ENCODE measurements at places on chromosomes 6 and 20.

DNA sequence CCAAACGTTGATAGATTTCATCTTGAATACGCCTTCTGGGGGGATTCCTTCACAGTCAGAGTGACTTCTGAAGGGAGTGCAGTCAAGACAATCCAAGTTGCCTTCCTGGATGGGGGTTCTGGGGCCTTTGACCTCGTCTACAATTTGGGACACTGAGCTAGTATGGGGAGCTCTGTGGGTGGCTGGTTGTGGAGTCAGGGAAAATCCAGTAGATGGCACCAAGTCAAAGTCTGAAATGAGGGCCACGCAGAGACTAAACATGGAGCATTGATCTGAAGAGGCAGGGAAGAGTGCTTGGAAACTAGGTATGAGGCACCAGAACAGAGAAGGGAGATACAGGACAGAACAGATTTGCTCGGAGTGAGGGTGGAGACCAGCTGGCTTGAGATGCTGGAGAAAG, 43.6 kb upstream of the CCN6 start:
- DNase-seq, result no peak

DNA sequence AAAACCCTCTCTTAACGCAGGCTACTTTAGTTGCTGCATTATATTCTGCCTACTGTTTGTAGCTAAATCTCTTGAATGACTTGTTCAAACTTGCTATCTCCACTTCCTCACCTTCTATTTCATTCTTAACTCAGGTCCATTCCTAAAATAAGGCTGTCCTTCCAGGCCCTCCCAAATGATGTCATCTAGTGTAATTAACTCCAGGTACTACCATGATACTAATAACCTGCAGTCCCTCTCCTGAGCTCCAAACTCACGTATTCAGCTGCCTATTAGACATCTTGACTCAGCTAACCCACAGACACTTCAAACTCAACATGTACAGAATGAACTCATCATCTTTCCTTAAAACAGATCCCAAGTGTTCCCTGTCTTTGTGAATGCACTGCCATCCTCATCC, 10.5 kb upstream of the TOP1 start:
- DNase-seq, result no peak

DNA sequence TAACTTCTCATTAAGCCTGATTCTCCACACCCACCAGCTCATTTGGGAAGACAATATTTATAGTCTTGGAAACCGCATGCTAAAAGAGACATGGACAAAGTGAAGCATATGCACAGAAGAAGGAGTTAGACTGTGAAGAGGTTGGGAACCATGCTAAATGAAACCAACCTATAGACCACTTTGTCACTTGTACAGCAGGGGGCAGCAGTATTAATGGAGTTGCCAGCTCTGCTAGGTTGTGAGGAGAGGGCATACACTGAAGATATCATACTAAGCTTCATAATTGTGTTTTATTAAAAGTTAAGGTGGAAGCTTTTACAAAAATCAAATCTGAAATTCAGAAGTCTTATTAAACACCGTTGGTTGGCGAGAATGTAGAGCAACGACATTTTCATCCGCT, 38.3 kb upstream of the HMGCLL1 start:
- DNase-seq, result peak; percentile 47

GRCh38 chr20:2023151-2023550, 29.3 kb upstream of the PDYN start:
- DNase-seq, result no peak

DNA sequence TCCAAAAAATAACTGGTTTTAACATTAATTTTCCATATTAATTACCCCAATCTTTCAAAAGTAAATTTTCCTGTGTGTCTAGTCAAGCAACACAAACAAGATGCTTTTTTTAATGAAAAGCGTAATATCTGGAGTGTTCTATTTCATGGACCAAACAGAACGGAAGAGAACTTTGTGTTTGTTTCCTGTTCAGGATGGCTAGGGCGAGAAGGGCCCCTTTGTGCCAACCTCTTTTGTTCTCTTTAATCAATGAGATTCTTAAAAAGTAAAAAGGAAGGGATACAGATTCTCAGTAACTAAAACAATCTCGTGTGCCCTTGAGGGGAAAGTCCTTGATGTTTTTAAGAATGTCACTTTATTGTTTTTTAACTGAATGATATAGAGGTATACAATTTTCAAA, 55.7 kb downstream of the GNAS start:
- DNase-seq, result no peak

GRCh38 chr6:21886542-21887151, 293.1 kb downstream of the SOX4 start:
- DNase-seq, result no peak

DNA sequence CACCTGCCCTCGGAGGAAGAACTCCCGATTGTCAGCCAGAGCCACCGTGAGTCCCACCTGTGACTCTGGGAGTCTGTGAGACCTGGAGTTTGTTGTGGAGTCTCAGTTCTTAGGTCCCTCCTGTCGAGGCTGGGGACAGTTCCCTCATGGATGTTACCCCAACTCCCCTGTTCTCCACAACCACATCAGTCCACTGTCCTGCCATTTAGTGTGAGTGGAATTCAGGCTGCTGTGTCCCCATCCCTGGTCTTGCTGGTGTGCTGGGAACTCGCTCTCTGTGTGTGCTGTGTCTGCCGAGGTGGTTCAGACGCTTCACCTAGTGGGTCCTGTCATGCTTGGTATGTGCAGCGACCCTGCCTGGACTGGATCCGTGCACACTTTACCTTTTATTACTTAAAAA, 163.2 kb downstream of the DTNBP1 start:
- no peak for DNase-seq

DNA sequence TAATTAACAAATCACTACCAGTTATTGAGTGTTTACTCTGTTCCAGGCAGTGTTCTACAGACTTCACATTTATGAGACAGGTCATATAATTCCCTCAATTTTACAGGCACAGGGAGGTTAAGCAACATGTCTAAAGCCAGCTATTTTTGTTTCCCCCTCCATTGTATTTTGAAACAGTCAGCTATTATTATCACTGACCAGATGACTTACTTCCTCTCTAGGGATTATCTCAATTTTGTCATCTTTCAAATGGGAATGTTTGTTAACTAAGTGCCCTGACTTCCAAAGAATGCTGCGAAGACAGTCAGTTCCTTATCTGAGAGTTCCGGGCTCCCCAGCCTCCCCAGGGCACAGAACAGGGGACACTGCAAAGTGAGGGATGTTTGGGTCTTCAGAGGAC, 5.6 kb upstream of the CNPY3 start:
- no peak for DNase-seq

- DNase-seq, result peak; percentile 59
These were observed 118.9 kb upstream of the SMLR1 start for GRCh38 chr6:130708338-130708737.

DNA sequence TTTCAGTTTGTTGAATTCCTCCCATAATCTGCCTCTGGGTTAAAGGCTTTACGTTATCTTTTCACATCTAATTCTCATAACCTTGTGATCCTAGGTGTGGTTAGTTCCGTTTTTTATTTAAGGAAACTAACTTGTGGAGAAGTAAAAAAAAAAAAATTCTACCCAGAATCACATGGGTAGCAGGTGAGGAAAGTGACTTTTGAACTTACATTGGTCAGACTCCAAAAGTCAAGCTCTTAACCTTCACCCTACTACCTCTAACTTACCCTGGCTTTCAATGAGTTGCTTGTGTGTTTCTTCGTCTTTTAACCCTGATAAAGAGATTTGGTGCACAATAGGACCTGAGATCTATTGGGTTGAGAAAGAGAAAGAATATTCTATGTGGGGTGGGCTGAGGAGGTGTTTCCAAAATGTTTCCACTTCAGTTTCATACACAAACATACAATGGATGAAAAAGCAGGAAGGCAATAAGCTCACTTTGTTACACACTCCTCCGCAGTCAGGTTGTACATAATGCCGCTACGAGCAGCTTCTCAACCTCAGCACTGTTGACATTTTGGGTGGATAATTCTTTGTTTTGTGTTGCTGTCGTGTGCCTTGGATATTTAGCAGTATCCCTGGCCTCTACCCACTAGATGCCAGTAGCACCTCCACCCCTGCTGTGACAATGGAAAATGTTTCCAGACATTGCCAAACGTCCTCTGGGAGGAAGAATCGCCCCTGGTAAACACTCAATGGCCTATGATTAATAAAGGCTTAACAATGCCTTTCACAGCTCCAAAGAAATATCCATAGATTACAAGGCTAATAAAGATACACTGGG, 193.0 kb upstream of the ZNF217 start:
- DNase-seq, result peak; percentile 8

DNA sequence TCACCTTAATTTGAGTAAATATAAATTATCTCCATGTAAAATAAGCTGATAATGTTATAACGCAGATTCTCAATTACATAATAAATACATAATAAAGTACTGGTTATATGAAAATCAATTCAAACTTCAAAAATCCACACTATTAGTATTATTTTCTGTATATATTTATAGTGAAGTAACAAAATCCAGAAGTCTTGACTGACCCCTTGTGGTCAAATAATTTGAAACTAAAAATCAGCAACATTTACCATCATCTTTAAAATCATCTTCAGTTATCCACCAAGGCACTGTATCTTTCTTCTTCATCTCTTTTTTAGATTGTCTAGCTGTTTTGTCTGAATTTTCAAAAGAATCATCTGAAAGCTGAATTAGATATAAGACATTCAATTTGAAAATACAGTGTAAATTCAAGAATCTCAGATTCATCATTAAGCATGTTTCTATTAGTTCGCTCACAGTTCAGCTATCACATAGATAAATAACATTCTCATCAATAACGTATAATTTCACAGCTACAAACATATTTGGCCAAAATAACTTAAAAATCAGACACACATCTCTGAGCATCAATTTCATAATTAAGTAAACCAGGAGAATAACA, 6.5 kb downstream of the CEP162 start:
- DNase-seq, result peak; percentile 1

- peak; percentile 21 for DNase-seq
These were observed 90.9 kb downstream of the DTD1 start for GRCh38 chr20:18678549-18679419.

DNA sequence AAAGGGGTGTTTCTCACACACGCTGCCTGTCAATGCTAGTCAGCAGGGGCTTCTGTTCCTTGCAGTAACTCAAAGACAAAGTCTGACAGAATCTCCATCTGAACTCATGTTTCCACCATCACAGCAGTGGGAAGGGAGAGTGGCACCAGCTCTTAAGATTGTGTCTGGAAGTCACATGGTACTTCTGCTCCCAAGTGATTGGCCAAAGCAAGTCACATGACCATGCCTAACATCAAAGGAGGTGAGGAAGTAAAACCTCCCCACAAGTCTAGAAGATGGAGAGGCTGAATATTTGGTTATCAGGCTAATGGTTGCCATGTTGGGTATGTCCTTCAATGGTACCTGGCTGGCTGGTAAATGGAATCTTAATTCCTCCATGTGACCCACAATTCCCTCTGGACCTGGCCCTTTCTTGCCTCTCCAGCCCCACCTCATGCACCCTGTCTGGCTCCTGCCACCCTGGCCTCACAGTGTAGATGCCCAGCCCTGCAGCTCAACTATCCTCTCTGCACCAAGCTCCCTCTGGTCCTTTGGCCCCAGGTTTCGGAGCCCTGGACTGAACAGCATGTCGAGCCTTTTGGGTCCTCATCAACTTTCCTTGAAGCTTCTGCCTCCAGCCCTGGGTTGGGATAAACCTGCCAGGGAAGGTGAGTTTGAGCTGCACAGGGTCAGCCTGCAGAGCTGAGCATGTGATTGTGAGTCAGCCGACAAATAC, 51.0 kb upstream of the PMEPA1 start:
- DNase-seq, result no peak

DNA sequence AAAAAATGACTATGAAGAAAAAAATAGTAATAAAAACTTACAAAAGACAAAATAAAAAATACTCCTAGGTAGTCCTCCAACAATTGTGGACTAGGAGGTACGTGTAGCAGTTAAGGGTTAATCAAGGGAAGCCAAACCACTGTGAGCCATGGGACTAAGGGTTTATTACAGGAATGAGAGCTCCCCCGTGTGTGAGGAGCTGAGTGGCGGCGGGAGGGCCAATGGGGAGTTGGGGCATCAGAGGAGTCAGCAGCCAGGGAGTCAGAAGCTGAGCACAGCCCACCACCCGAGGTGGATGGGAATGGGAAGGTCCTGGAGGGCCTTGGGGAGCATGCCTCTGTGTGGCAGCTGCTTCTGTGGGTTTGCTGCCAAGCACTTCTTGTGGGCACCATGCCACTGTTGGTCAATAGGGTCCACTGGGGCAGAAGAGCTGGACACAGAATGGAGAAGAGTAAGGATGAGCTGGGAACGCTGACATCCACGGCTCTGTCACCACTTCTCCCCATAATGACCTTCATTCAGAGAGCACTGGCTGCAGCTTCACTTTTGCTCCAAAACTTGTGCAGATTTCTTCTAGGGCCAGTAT, 373.3 kb downstream of the CDKAL1 start:
- no peak for DNase-seq

DNA sequence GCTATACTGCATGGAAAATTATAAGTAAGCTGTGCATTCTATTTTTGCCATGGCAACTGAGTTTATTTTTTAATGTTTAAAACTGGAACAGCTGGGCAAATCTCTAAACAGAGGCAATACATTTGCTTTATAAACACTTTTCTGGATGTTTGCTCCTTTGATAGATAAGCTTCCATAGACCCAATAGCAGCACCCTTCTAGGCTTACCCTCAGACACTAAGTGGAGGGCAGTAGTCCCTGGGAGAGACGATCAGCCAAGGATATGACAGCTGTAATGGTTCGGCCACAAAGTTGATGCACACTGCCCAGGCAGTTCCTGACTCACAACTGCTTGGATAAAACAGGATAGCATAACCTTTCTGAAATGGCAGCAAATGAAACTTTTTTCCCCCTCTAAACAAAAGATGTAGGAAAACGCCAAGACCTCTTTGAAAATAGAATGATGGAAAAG, 8.5 kb upstream of the MRPS10 start:
- DNase-seq, result no peak

DNA sequence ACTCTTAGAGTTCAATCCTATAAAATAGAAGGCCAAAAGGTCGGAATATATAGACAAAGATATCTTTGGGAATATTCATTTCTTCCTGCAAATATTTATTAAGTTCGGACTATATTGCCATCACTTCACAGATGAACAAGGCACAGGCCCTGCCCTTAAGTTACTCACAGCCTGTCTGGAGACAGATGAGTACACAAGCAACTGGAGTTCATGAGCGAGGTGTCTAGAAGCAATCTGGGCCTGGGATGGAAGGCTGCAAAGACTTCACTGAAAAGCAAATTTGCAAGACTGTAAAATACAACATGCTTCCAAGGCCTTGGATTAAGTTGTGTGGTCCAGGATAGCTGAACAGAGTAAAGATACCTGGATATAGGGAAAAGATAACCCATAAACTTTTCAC, 56.7 kb upstream of the CEP85L start:
- no peak for DNase-seq

- DNase-seq, result no peak
These were observed 54.5 kb downstream of the KIAA0408 start for GRCh38 chr6:127404594-127405178.

- no peak for DNase-seq
These were observed 2.0 kb downstream of the QRSL1 start for GRCh38 chr6:106631346-106631745.

DNA sequence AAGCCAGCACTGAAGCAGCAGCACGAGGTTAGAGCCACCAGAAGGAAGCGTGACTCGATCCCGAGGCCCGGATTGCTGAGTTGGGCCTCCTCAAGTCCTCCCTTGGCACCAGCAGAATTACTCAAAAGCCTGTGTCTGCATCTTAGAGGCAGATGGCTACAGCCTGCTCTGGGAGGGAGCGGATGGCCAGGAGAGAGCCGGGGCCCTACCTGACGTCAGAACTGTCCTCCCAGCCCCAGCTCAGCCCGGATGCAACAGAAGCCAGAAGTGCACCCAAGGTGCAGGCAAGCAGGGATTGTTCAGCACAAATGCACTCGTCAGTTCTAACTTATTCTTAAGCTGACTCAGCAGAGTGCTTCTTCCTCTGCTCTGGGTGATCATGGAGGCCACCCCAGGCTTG, 155.5 kb upstream of the RPS6KA2 start:
- DNase-seq, result no peak

- no peak for DNase-seq
These were observed 7.2 kb upstream of the VSX1 start for GRCh38 chr20:25089096-25089495.

Measured in NCI-H2081 (cell line).